Karpas-422 (cell line): ENCODE measurements at places on chromosomes 6 and 20. TPM values are rescaled to one million over a fixed set of nuclear protein-coding genes. Genes with fewer than 3 reads are reported as not detected.

The LAMA5 gene
- total RNA-seq = 3.2 and 17.5 TPM in 2 replicates

The NOX3 gene
- total RNA-seq = not detected in 2 replicates

The AVP gene
- not detected in 2 replicates for total RNA-seq

The RBPJL gene
- not detected in 2 replicates for total RNA-seq

The ACTL10 gene
- total RNA-seq = 2.5 and 9.2 TPM in 2 replicates

The POU3F2 gene
- not detected in 2 replicates for total RNA-seq

The MYMX gene
- total RNA-seq = not detected in 2 replicates

The SMLR1 gene
- total RNA-seq = not detected in 2 replicates

The C6orf62 gene
- total RNA-seq = 49.7 and 123 TPM in 2 replicates

The NHLRC1 gene
- total RNA-seq = not detected in 2 replicates

The PXT1 gene
- not detected in 2 replicates for total RNA-seq

The C6orf15 gene
- total RNA-seq = not detected in 2 replicates

The NRSN1 gene
- 0.30 TPM in 1 of 2 replicates, not detected in the other for total RNA-seq

The RSPH4A gene
- total RNA-seq = 0.51 TPM in 1 of 2 replicates, not detected in the other

The THEMIS gene
- not detected in 2 replicates for total RNA-seq

The OPRL1 gene
- 34.0 and 60.6 TPM in 2 replicates for total RNA-seq

The BPIFB4 gene
- total RNA-seq = not detected in 2 replicates

The TRAPPC3L gene
- total RNA-seq = not detected in 2 replicates

The LINC00237 gene
- 0.14 TPM in 1 of 2 replicates, not detected in the other for total RNA-seq

The CAPN11 gene
- not detected in 2 replicates for total RNA-seq
